ENCODE measurements at places on chromosomes 4 and X. TPM values are rescaled to one million over a fixed set of nuclear protein-coding genes. Genes with fewer than 3 reads are reported as not detected.

The SLIT2 gene
- total RNA-seq: 40.4 TPM

GRCh38 chr4:148067301-148067916 is 335.5 kb downstream of the ARHGAP10 start:
- no peak for DNase-seq

DNA sequence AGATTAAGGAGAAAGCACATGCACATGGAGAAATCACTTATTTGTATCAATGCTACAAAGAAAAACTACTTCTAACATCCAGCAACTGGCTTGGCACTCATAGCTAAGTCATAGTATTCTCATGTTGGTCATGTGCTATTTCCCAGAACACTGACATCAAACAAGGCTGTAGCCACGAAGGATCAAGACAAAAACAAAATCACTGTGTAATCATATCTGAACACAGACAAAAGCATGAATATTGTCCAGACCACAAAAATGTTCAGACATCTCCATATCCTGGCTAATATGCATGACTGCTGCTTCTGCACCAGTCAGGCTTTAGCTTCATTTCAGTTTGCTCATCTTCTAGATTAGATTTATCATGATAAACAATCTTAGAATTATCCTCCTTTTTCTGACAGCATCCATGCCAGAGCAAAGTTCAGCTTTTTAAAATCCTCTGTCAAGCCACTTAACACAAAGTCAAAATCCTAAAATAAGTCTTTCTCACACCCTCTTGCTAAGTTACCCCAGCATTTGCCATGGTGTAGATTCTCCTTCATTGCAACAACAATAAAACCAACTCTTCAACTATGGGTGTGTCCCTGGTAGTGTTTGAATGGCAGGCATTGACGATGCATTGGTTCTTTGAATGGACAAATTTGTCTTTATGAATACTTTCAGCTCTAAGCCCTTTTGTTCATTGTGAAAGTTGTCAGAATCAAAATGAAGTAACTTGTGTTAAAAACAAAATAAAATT is 39.1 kb upstream of the NPFFR2 start:
- DNase-seq: no peak

DNA sequence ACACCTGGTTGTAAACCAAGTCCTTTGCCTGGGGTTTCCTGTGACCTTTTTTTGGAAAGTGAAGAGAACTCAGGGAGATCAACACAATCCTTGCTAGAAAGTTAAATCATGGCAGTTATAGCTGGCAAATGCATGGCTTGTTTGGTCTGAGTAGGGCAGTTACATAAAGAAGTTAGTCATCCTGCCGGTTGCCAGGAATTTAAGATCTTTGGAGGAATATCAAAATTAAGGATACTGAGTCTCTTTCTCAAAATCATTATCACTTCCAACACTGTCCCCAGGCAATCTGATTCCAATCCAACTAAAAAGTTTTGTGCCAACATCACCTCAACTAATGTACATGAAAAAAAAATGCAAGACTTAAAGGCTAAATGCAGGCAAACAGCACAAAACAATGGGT is 40.3 kb downstream of the C4orf54 start:
- DNase-seq: no peak

GRCh38 chrX:150903110-150903508 is 4.6 kb upstream of the CD99L2 start:
- DNase-seq: no peak

GRCh38 chr4:161555689-161556660 is 607.8 kb downstream of the FSTL5 start:
- DNase-seq: no peak

DNA sequence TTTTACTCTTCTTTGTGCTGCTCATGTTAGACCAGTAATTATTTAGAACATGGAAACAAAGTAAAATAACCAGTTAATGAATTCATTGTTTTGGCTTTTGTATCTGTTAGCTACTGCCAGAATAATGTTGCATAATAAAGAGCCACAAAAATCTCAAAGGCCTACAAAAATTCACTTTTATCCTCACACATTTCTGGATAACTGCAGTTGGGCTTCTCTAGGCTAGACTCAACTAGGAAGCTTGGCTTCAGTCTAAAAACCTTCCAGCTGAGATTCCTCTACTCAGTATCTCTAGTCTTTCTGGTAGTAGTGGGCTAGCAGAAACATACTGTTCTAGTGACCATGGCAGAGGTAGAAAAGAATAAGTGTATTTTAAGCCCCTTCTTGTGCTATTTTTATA is 73.0 kb downstream of the FAT4 start:
- no peak for DNase-seq

The CT45A3 gene
- total RNA-seq: not detected

GRCh38 chr4:4384837-4385236 is 2.1 kb upstream of the NSG1 start:
- DNase-seq: no peak

GRCh38 chrX:138872537-138872936 is 161.0 kb upstream of the FGF13 start:
- DNase-seq: no peak

The CD38 gene
- 0.39 TPM for total RNA-seq

The ASB11 gene
- 4.8 TPM for total RNA-seq

DNA sequence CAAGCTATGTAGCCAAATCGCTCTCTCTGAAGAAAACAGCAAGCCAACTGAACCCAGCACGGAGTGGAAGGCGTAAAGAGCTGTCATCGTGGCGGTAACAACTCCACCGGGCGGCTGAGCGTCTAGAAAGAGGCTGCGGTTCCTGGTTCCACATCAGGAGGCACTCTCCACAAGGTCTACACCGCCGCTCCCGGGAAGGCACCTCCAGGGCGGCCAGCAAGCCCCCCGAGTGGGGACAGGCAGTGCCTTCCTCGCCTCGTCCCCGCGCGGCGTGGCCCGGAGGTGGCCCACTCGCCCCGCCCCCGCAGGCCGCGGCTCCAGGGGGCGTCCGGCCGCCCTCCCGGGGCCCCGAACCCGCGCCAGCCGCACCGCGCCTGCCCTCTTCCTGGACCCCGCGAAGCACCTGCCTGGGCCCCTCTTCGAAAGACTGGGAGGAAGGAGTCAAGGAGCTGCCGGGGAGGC is 755 bp downstream of the KLHL8 start:
- no peak for DNase-seq

- no peak for DNase-seq
These were observed 7.8 kb downstream of the GATB start for GRCh38 chr4:151753056-151753455.

GRCh38 chr4:186061921-186062320 is 7.0 kb upstream of the TLR3 start:
- DNase-seq: no peak

- DNase-seq: peak; percentile 47
These were observed at the start of gene GPR173 for GRCh38 chrX:53048169-53049126. TSS of gene GPR173 (plus strand) at chrX:53048789. CDS start at chrX:53076622, 27,833 bp downstream.

The PF4V1 gene
- total RNA-seq: not detected

The NPY1R gene
- total RNA-seq: 5.6 TPM

GRCh38 chr4:626201-627091 is 1.1 kb downstream of the PDE6B start:
- no peak for DNase-seq

The TRIM75 gene
- total RNA-seq: not detected

The SLC9B1 gene
- total RNA-seq: 7.2 TPM

The CXorf65 gene
- not detected for total RNA-seq

The ARHGEF6 gene
- total RNA-seq: 18.6 TPM

DNA sequence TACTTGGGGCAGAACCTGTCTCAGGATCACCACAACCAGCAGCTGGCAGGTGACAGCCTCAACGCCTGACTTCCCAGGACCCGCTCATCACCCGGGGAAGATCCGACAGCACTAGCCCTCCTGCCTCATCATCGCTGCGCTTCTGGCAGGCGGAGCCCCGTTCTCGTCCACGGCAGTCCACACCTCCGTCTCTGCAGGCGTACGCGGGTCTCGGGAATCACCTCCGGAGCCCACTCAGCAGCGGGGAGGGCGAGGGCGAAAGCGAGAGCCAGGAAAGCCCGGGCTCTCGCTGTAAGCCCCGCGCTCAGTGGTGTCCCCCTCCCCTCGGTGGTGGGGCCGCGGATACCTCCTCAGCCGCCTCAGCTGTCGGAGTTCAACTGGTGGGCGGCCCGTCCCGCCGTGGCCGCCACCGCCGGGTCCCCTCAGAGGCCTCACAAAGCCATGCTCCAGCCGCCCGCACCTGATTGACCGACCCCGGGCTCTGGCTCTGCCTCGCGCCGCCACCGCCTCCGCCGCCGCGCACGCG is 518 bp upstream of the CNKSR2 start:
- no peak for DNase-seq

DNA sequence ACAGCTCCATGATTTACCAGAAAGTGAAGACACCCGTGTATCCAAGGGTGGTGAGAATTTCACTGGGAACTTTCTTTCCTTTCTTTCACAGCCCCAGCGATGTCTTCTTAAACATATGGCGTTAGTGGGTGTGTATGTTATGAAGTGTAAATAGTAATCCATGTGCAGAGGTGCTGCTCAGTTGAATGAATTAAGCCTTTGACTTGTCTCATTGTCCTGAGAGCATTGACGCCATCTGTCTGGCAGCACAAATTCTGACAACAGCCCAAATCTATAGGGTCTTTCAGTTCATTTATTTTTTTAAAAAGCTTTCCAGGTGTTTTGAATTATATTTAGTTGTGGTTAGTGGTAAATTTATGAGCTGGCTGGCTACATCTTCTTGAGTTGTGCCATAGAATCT is 69.4 kb downstream of the CLCN5 start:
- peak; percentile 49 for DNase-seq

DNA sequence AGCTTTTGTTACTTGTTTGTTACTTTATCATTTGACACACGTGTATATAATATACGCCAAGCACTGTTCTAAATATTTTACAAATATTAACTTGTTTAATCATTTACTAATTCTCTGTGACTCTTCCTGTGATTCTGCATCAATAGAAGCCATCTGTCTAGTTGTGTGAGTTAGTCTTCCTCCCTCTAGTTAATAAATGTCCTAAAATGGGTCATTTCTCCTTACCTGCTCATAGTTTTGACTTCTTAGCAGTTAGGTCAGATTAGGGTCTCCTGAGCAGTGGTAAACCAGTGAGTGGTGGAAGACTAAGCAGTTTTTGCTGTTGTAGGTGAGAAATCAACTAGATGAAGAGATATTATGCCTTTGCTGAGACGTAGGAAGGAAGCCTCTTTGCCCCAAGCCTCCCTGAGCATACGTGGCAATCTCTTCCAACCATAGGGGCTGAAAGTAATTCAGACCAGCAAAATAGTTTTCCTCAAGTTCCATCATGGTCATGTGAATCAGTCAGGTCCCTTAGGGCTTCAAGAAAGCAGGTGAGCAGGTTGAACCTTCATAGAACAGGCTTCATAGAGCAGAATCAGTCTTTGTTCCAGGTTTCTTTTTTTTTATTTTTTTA is 38.7 kb upstream of the THOC2 start:
- no peak for DNase-seq

DNA sequence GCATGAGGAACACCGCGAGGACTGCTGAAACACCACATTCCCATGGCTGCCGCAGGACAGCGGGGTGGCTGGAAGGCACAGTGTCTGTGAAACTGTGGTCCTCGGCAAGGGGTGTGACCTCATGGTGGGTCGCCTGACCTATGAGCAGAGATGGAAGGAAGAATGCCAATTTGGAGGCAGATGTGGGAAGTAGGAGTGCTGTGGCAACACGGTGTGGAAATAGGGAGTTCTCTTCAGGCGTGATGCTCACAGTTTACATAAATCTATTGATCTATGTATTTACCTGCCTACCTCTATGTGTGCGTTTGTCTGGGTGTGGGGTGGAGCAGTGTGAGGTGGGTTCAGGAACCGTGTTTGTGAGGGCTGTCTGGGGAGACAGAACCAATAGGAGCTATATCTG is 62.3 kb upstream of the LSM6 start:
- no peak for DNase-seq

- no peak for DNase-seq
These were observed 548 bp downstream of the NEUROG2 start for GRCh38 chr4:112515198-112516065.

The TRMT2B gene
- total RNA-seq: 8.8 TPM

DNA sequence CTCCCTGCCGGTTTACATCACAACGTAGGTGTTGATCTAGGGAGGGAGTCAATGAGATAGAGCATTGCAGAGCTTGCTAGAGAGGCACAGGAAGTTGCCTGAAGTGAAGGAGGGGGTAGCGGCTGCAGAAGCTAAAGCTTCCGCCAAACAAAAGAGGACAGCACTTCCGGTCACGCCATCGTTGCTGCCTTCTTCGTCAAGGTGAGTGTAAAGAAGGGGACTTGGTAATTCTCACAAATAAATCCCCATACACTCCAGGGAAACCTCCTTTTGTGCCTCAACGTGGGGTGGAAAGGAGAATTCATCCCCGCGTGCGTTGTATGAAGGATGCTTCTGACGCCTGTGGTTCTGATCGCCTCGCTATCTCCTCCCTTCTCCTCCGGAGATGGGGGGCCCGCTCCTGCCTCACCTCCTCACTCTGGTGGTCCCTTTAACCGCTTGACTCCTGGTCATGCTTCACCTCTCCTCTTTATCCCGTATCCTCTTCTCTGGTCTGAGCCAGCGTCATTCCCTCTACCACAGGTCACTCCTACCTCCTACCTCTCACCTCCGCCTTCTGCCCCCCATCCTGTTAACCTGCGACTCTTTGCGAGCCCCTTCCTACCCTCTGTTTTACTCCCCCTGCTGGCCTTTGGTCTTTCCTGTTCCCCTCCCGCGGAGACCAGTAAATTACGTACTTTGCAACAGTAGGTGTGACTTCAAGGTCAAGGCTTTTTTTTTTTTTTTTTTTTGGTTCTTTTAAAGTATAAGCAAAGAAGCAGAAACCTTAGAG is 59.9 kb downstream of the GSPT2 start:
- no peak for DNase-seq

The RGN gene
- 3.7 TPM for total RNA-seq

DNA sequence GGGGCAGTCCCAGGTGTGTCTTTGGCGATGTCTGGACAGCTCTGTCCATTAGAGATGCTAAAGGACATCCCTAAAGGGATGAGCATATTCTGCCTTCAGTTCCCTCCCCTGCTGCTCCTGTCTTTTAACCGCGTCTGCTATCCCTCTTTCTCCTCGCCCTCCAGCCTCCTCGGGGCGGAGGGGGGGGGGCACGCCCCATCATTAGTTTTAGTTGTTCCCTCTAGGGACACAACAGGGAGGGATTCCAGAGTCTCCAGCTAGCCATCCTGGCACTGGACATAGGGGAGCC is 1.1 kb downstream of the MSL3 start:
- no peak for DNase-seq

- DNase-seq: no peak
These were observed 117.7 kb upstream of the PRPS2 start for GRCh38 chrX:12673487-12673886.

DNA sequence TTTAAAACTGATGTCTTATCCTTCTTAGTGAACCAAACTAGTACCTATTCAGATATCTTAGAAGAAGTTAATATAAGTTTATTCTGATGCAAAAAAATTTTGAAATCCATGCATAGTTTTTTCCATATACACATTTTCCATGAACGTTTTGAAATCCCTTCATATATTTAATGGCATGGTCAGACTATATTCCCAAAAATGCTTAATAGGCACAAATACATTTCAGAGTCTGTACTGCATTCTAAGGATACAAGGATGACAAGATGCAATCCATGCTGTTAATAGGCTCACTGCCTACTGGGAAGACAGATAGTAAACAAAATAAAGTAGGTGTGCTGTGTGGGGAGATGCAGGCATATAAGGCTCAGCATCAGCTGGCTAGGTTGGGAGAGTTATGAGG is 33.2 kb downstream of the PROM1 start:
- DNase-seq: no peak

The FGA gene
- not detected for total RNA-seq

GRCh38 chr4:18111081-18111480 is 89.5 kb upstream of the LCORL start:
- no peak for DNase-seq

The MAGEA1 gene
- not detected for total RNA-seq
